T follicular helper cell (primary cell): ENCODE measurements at places on chromosomes 13 and 19.

DNA sequence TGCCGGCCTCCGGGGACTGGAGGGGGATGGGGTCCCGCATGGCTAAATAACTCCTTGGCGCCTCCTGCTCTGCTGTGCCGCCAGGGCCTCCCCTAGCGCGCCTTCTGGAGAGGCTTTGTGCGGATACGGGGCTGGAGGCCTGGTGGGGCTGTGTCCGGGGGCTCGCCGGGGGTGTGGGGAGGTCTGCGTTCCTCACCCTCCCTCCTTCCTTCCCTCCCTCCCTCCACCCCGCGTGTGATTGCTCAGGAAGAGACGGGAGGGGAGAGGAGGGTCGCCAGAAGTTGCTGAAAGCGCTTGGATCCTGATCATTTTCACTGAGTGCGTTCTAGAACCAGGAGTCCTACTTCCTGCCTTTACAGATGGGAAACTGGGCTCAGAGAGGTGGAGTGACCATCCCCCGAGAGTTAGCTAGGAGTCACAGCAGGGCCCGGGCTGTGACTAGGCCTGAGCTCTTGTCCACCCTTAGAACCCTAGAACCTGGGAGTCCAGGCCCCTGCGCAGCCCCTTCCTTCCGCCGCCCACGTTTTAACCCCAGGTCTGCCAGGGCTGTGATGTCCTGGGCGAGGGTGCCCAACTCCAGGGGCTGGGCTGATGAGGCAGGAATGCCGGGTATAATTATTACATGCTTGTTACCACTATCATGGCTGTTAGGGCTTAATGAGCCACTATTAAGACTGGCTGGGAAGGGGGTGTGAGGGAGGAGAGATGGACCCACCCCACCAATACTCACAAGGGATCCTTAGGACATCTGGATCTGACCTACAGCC is 782 bp upstream of the JUND start:
- DNase-seq, result no peak

GRCh38 chr13:93309886-93310523 is 83.4 kb downstream of the GPC6 start:
- no peak for DNase-seq

GRCh38 chr19:13153569-13154240 is 3.5 kb downstream of the IER2 start:
- DNase-seq, result no peak

DNA sequence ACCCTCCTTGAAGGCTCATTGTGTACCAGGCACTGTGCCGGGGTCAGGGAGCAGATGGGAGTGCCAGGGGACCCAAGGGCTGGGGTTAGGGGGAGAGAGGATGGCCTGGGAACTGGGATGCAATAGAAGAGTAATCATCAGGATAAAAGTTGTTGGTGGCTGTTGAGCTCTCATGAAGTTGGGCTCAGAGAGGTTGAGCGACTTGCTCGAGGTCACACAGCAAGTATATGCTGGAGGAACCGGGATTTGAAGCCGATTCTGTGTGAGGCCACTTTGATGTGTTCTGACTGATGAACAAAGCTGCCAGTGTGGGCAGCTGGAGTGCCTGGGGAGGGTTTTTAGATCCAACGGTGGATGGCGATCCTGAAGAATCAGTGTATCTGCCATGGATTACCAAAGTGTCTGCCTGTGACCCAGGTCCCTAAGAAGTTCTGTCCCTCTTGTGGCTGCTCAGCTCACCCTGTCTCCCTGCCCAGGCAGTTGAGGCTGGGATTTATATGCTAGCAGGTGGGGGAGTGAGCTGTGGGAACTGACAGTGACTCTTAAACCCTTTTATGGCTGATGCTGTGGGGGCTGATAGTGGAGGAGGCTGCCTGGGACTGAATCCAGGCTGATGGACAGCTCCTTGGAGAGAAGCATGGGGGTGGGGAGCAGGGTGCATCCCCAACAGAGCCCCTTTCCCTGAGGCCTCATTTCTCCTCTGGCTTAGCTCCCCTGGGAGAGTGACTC is 8.3 kb downstream of the ARHGEF18 start:
- no peak for DNase-seq

GRCh38 chr13:93039131-93039530 is 187.5 kb upstream of the GPC6 start:
- DNase-seq, result no peak

- no peak for DNase-seq
These were observed 326.0 kb downstream of the GPC6 start for GRCh38 chr13:93552596-93552995.

DNA sequence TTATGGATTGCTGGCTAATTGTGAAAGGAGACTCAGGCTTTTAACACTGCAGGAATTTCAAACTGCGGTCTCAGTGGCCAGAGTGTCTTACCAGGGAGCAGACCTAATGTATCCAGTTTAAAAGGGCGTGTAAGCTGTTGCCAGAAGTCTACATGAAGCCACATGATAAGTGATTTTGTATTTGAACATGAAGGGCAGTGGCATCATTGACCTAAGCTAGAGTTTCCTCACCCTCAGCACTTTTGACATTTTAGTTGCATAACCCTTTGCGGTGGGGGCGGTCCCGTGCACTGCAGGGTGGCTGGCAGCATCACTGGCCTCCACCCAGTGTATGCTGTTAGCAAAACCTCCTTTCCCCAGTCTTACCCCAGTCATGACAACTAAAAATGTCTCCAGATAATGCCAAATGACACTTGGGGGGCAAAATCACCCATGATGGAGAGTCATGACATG is 23.7 kb upstream of the GPR18 start:
- peak; percentile 42 for DNase-seq

DNA sequence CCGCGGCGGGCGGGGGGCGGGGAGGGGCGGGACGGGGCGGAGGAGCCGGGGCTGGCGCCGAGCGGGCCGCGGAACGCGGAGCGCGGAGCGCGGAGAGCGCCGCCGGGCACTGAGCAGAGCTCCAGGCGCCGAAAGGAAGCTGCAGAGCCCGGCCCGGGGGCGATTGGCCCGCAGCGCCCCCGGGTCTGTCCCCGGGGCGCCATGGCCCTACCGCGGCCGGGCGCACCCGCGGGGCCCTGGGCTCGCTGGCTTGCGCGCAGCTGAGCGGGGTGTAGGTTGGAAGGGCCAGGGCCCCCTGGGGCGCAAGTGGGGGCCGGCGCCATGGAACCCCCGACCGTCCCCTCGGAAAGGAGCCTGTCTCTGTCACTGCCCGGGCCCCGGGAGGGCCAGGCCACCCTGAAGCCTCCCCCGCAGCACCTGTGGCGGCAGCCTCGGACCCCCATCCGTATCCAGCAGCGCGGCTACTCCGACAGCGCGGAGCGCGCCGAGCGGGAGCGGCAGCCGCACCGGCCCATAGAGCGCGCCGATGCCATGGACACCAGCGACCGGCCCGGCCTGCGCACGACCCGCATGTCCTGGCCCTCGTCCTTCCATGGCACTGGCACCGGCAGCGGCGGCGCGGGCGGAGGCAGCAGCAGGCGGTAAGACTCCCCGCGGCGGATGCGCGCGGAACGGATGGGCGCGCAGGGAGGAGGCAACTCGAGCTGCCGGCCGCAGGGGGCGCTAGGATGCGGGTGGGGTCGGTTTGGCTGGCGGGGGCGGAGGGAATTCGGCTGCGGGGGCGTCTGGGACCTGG is at the start of gene PDE4A:
PDE4A (plus strand) TSS at position 95 of the 796 bp plus-strand sequence; CDS start at position 322, 227 bp downstream.
- DNase-seq, result no peak

DNA sequence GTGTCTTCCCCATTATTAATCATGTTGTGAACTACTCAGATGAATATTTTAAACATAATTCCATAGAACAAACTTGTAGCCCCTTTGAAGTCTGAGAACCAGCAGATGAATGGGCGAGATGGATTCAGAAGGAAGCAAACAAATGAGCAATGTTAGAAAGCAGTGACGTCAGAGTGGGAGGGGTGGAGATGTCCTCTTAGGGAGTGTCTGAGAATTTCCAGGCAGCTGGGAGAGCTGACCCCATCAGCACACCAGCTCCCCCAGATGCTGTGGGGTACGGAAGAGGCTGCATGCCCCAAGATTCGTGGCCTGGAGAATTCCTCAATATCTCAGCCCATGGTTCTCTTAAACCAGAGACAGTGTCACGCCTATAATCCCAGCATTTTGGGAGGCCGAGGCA is 68.6 kb downstream of the DPF1 start:
- no peak for DNase-seq
